ENCODE measurements at places on chromosomes 6 and 20. TPM values are rescaled to one million over a fixed set of nuclear protein-coding genes. Genes with fewer than 3 reads are reported as not detected.

DNA sequence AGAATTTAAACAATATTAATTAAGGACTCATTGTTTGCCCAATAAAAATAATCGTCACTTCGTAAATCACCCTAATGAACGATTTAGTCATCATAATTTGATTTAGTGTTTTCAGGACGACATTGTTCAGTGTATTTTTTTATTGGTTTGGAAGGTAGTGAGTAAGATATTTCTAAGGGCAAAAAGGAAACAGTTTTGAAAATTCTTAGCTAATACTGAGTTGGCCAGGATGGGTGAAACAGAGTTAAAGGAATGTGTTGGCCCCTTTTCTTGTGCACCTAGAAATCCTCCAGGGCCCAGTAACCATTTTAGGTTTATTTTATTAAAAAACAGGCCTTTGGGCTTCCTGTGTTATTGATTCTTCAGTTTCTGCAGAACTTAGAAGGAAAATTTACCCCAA lies 25.3 kb downstream of the ANKS1A start:
- no peaks in the 10 kb centered on the region for H3K27me3 ChIP-seq
- no peak overlapping the region for H3K4me3 ChIP-seq
- no peaks in the 10 kb centered on the region for H3K4me1 ChIP-seq

- DNase-seq, result no peak
- H3K27ac ChIP-seq, result peak overlapping the region; percentile 2
- H3K27me3 ChIP-seq, result no peaks in the 10 kb centered on the region
- no peaks in the 10 kb centered on the region for H3K36me3 ChIP-seq
- peaks cover 4% of the 10 kb centered on the region for H3K4me1 ChIP-seq
- no peak overlapping the region for H3K4me3 ChIP-seq
Observed at GRCh38 chr20:43987531-43987930, 72.9 kb downstream of the TOX2 start.

DNA sequence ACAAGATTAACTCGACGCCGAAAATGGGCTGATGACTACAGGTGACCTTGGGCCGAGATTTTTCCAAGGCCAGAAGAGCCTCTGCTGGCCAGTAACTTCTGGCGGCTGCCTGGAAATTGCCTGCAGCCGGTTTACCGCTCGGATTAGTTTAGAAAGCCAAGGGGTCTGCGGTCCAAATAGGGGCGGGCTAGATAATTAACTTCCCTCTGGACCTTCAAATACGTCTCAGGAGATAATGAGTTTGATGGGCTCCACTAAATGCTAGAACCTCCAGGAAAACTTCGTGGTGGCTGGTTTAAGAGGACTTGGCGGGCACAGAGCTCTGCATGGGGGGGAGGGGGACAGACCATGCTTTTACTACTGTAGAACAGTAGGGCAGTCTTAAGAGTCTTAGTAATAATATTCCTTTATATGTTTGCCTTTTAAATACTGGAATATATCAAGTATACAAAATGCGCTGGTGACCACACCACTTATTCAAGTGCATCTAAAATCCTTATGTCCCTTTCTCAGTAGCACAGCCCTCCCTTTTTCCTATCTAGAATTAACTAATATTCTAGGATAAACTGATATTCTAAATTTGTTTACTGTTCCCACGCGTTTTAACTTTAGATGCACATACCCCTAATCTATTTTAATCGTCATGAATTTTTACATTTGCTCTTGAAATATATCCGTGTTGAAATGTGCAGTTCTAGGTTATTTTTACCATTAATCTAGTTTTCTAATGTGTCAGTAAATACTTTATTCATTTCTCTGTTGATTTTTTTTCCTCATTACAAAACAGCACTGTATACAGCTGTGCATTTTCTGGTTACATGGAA lies 107.5 kb upstream of the PRSS16 start:
- no peaks in the 10 kb centered on the region for H3K27me3 ChIP-seq
- peak; percentile 46 for DNase-seq
- no peaks in the 10 kb centered on the region for H3K36me3 ChIP-seq
- H3K4me3 ChIP-seq, result peak overlapping the region; percentile 41
- H3K4me1 ChIP-seq, result no peaks in the 10 kb centered on the region

GRCh38 chr6:38149531-38149930 lies 330.0 kb downstream of the ZFAND3 start:
- no peak for DNase-seq
- H3K36me3 ChIP-seq, result no peaks in the 10 kb centered on the region
- no peaks in the 10 kb centered on the region for H3K27me3 ChIP-seq
- no peaks in the 10 kb centered on the region for H3K4me1 ChIP-seq
- no peak overlapping the region for H3K4me3 ChIP-seq

The SNAI1 gene
- total RNA-seq, result 4.5 TPM

DNA sequence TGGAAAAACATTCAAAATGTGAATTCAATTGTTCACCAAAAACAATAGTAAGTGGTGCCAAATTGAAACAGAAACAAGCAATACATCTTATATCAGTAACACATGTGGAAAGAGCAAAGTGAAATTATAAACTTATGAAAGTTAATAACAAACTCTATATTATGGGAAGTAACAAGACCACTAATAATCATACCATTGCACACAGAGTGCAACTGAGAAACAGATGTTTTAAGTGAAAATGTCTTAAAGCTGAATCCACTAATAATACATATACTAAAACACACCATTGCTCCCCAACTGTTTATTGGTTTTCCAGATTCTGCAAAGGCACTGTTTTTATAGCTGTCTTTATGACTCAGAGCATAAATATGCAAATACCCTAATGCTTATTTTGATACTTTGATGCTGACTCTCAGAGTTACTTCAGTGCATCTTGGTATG lies 292.3 kb downstream of the RFPL4B start:
- H3K4me1 ChIP-seq, result no peaks in the 10 kb centered on the region
- no peak overlapping the region for H3K4me3 ChIP-seq
- no peaks in the 10 kb centered on the region for H3K36me3 ChIP-seq
- no peak overlapping the region for H3K27ac ChIP-seq
- no peak for DNase-seq

GRCh38 chr6:6626187-6626586 lies 37.7 kb downstream of the LY86 start:
- no peak overlapping the region for H3K27ac ChIP-seq
- no peaks in the 10 kb centered on the region for H3K36me3 ChIP-seq
- H3K27me3 ChIP-seq, result no peaks in the 10 kb centered on the region

DNA sequence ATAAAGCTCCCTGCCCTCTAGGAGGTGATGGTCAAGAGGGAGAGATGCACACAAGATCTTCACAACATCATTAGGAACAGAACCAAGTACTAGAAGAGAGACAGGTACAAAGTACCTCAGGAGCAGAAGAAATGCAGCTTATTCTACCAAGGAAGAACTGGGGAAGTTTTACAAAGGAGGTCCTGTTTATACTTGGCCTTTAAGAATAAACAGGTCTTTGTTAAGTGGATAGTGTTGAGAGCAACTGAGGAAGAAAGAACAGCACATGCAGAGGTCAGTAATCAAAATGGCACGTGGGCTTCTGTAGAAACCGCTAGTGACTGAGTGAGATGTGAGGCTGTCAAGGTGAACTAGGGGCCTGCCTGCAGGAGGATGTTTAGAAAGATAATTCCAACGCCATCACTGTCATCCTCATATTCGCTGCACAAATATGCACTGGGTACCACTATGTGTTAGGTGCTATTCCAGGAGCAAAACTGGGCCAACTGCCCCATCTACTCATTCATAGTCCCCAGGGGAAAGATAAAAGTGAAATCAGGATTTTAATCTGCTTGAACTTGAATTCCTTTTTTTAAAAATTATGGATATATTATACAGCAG lies 61.1 kb downstream of the ID4 start:
- no peak overlapping the region for H3K4me3 ChIP-seq
- no peaks in the 10 kb centered on the region for H3K36me3 ChIP-seq
- DNase-seq, result no peak
- no peak overlapping the region for H3K27ac ChIP-seq

DNA sequence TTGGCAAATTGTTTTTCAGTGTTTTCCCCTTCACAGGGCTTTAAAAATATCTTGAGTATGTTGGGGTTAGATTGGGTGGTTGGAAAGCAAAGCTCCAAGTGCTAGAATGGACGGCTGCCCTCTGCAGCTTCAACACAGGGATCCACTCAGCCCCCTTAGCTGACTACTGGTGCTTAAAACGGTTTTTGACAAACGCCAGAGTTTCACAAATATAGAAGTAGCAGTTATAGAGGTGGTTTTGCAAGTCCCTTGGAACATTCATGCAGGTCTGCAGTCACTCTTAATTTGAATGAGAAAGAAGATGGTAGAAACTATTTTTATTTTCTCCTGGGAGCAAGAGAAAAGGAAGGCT lies 175.9 kb downstream of the ARID1B start:
- H3K27me3 ChIP-seq, result no peaks in the 10 kb centered on the region
- no peaks in the 10 kb centered on the region for H3K36me3 ChIP-seq
- no peak overlapping the region for H3K27ac ChIP-seq
- no peaks in the 10 kb centered on the region for H3K4me1 ChIP-seq
- no peak overlapping the region for H3K4me3 ChIP-seq

The KHDC1L gene
- total RNA-seq, result not detected

- no peak overlapping the region for H3K4me3 ChIP-seq
- no peaks in the 10 kb centered on the region for H3K4me1 ChIP-seq
- no peaks in the 10 kb centered on the region for H3K27me3 ChIP-seq
- H3K27ac ChIP-seq, result no peak overlapping the region
- H3K36me3 ChIP-seq, result no peaks in the 10 kb centered on the region
Observed at GRCh38 chr6:25026723-25027122, 91.0 kb upstream of the RIPOR2 start.

The GPR6 gene
- total RNA-seq, result not detected

DNA sequence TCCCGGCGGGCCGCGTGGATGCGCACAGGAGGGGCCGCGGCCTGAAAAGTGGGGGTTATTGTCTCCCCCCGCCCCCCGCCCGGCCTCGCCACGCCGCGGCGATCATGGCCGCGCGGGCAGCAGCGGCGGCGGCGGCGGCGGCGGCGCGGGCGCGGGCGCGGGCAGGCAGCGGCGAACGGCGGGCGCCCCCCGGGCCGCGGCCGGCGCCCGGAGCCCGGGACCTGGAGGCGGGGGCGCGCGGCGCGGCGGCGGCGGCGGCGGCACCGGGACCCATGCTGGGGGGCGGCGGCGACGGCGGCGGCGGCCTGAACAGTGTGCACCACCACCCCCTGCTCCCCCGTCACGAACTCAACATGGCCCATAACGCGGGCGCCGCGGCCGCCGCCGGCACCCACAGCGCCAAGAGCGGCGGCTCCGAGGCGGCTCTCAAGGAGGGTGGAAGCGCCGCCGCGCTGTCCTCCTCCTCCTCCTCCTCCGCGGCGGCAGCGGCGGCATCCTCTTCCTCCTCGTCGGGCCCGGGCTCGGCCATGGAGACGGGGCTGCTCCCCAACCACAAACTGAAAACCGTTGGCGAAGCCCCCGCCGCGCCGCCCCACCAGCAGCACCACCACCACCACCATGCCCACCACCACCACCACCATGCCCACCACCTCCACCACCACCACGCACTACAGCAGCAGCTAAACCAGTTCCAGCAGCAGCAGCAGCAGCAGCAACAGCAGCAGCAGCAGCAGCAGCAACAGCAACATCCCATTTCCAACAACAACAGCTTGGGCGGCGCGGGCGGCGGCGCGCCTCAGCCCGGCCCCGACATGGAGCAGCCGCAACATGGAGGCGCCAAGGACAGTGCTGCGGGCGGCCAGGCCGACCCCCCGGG lies 637 bp downstream of the ARID1B start:
- peak; percentile 51 for DNase-seq
- no peaks in the 10 kb centered on the region for H3K36me3 ChIP-seq
- peak overlapping the region; percentile 98 for H3K27ac ChIP-seq
- no peaks in the 10 kb centered on the region for H3K27me3 ChIP-seq

GRCh38 chr20:37723668-37724067 lies 29.8 kb downstream of the CTNNBL1 start:
- H3K4me1 ChIP-seq, result no peaks in the 10 kb centered on the region
- no peak overlapping the region for H3K4me3 ChIP-seq
- H3K36me3 ChIP-seq, result no peaks in the 10 kb centered on the region
- no peak overlapping the region for H3K27ac ChIP-seq

- DNase-seq, result peak; percentile 27
- H3K27ac ChIP-seq, result peak overlapping the region; percentile 47
- H3K36me3 ChIP-seq, result no peaks in the 10 kb centered on the region
- H3K4me1 ChIP-seq, result no peaks in the 10 kb centered on the region
- no peak overlapping the region for H3K4me3 ChIP-seq
Observed at GRCh38 chr20:40279390-40279789, 409.6 kb downstream of the MAFB start.

DNA sequence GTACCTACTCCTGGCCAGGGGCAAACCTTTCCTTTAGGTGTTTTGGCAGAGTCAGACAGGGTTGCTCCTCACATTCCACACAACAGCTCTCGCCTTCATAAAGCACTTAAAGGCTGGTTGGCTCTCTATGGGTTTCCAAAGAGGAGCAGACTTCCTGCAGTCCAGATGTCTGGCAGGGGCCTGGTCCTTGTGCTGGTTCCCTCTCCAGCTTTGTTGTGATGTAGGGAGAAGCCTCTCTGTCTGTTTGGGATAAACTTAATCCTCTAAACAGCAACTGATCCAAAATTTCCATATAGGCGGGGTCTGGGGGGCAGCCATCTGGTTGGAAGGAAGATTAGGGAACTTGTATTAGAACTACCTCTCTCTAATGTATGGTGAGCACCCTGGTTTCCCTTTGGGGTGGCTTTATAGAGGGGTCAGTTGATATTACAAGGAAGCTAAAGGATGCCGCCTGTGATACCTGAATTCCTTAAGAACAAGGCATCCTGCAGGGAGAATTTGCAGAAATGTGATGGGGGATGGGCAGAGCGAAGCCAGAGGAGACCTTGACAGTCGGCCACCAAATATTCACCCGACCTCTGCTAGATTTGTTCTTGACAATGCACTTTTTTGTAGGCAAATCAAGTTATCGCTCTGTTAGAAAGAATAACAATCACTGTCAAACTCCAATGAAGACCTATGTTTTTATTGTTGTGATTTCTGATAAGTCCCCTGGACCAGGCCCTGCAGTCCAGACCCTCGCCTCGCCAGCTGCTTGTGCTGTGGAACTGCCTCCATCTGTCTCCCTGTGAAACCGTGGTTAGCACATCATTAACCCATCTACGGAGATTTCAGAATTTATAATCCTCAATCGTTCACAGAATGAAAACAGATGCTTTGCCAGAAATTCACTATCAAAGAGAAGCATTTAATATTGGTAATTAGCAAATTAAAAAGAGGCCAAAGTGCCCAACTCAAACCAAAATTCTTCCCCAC lies 94.0 kb upstream of the RALGAPA2 start:
- no peak overlapping the region for H3K4me3 ChIP-seq
- no peaks in the 10 kb centered on the region for H3K36me3 ChIP-seq
- DNase-seq, result no peak
- no peaks in the 10 kb centered on the region for H3K27me3 ChIP-seq
- H3K27ac ChIP-seq, result no peak overlapping the region
- no peaks in the 10 kb centered on the region for H3K4me1 ChIP-seq

The EFCAB8 gene
- 0.72 TPM for total RNA-seq

GRCh38 chr6:26118999-26119398 lies 31.8 kb downstream of the HFE start:
- no peak overlapping the region for H3K4me3 ChIP-seq
- no peaks in the 10 kb centered on the region for H3K36me3 ChIP-seq
- no peaks in the 10 kb centered on the region for H3K27me3 ChIP-seq
- no peak overlapping the region for H3K27ac ChIP-seq
- no peaks in the 10 kb centered on the region for H3K4me1 ChIP-seq

The FHL5 gene
- total RNA-seq, result 1.0 TPM
